ENCODE measurements at places on chromosomes 4 and X. TPM values are rescaled to one million over a fixed set of nuclear protein-coding genes. Genes with fewer than 3 reads are reported as not detected.

ARHGAP6 gene
- total RNA-seq: 9.3 TPM

PRRG3 gene
- 24.4 TPM for total RNA-seq

PPEF2 gene
- 12.3 TPM for total RNA-seq

RTL5 gene
- 12.4 TPM for total RNA-seq

REELD1 gene
- total RNA-seq: not detected

VCX gene
- not detected for total RNA-seq

SRPX gene
- total RNA-seq: 50.5 TPM

MEPE gene
- not detected for total RNA-seq

FRYL gene
- total RNA-seq: 226 TPM

MAGEE1 gene
- total RNA-seq: 9.6 TPM

LRAT gene
- total RNA-seq: 7.0 TPM

ODAPH gene
- total RNA-seq: not detected

USP26 gene
- not detected for total RNA-seq

MPP1 gene
- 22.2 TPM for total RNA-seq

GPRASP2 gene
- total RNA-seq: 78.6 TPM

VSIG1 gene
- total RNA-seq: 0.33 TPM

TRIML2 gene
- not detected for total RNA-seq

HAUS7 gene
- total RNA-seq: 24.6 TPM

TENM3 gene
- total RNA-seq: 88.6 TPM

CSN1S1 gene
- total RNA-seq: not detected

CENPVL3 gene
- total RNA-seq: 1.9 TPM

NFXL1 gene
- 24.3 TPM for total RNA-seq

CAPN6 gene
- total RNA-seq: 67.9 TPM

ADAM29 gene
- total RNA-seq: 0.16 TPM

IL2 gene
- not detected for total RNA-seq

MAGEC1 gene
- total RNA-seq: not detected

DKC1 gene
- total RNA-seq: 41.2 TPM

TBX22 gene
- 1.3 TPM for total RNA-seq

NAA11 gene
- not detected for total RNA-seq

TRPC3 gene
- total RNA-seq: 5.3 TPM

AMBN gene
- total RNA-seq: not detected

MID2 gene
- total RNA-seq: 21.8 TPM

TKTL2 gene
- total RNA-seq: 0.33 TPM

CYLC1 gene
- not detected for total RNA-seq

ACE2 gene
- 1.7 TPM for total RNA-seq

XAGE1B gene
- not detected for total RNA-seq

IGSF1 gene
- 8.0 TPM for total RNA-seq

PABPC1L2A gene
- not detected for total RNA-seq

INTU gene
- 48.4 TPM for total RNA-seq

NOX1 gene
- total RNA-seq: 0.33 TPM

FGF16 gene
- total RNA-seq: 0.66 TPM

SYAP1 gene
- total RNA-seq: 24.7 TPM

GPC3 gene
- total RNA-seq: 64.9 TPM

PNCK gene
- total RNA-seq: 29.3 TPM

VEGFC gene
- 10.6 TPM for total RNA-seq

DUSP9 gene
- not detected for total RNA-seq

NPY1R gene
- total RNA-seq: 12.4 TPM

TEX13D gene
- total RNA-seq: not detected
